Type B pancreatic cell (in vitro differentiated cells): ENCODE measurements at places on chromosomes 6 and 20.

GRCh38 chr20:1320902-1321653 lies 7.9 kb downstream of the SDCBP2 start:
- DNase-seq: no peak

GRCh38 chr6:19891451-19891850 lies 54.3 kb downstream of the ID4 start:
- DNase-seq: no peak

- DNase-seq: no peak
Measured at GRCh38 chr20:1364106-1364505, 28.7 kb downstream of the FKBP1A start.

GRCh38 chr6:1766654-1767053 lies 156.9 kb downstream of the FOXC1 start:
- no peak for DNase-seq

GRCh38 chr20:25275813-25276532 lies 28.1 kb downstream of the PYGB start:
- no peak for DNase-seq

DNA sequence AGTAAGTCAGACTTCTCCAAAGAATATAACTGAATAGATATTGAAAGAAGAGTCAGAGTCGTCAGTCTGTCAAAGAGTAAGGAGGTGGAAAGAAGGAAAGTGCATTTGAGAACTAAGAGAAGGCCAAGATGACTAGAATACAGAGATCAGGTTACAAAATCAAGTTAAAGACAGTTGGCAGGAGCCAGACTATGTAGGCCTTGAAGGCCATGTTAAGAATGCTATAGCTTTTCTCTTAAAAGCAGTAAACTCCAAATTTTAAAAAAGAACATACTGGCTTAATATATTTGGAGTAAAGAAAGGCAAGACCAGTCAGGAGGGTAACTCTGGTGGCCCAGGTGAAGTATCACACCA lies 68.8 kb downstream of the IBTK start:
- no peak for DNase-seq
